ENCODE measurements at places on chromosomes 3 and 15.

- DNase-seq: no peak
Observed at GRCh38 chr15:57697588-57697987, 8.9 kb upstream of the POLR2M start.

GRCh38 chr15:84725001-84725491, 9.1 kb upstream of the SEC11A start:
- DNase-seq: no peak

- no peak for DNase-seq
Observed at GRCh38 chr3:11632564-11632963, 11.2 kb downstream of the VGLL4 start.

DNA sequence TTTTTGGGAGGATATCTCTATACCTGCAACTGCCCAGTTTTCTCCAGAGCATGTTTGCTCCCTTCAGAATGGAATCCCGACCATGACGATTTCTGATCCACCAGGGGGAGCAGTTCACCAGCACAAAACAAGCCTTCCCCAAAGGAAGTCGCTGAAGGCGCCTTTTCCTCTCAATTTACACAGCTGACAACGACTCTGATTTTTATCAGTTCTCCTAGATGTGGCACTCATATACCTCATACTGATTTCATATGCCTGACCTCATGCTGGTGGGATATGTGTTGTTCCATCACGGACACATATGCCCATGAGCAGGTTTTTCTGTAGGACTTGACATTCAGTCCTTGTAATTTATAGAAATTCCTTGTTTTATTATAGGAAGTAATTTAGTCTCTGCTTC, 1028.2 kb downstream of the MCTP2 start:
- peak; percentile 30 for DNase-seq

- DNase-seq: no peak
Observed at GRCh38 chr3:121595765-121596406, 2.7 kb downstream of the FBXO40 start.

- DNase-seq: no peak
Observed at GRCh38 chr3:120153294-120153693, 59.0 kb upstream of the GSK3B start.

GRCh38 chr3:195009616-195010015, 261.3 kb downstream of the XXYLT1 start:
- no peak for DNase-seq

- DNase-seq: no peak
Observed at GRCh38 chr3:194231929-194232832, 96.2 kb downstream of the HES1 start.

DNA sequence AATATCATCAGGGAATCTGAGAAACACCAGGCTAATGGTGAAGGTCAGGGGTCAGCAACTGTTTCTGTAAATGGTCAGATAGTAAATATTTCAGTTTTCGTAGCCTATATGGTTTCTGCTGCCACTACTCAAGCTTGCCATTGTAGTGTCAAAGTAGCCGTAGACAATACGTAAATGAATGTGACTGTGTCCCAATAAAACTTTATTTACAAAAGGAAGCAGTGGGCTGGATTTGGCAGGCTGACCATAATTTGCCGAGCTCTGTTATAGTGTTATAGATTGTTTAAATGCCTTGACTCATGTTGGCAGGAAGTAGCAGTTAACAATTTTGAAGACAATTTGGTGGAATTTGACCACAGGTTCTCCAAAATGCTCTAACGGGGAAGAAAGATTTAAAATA, 548.2 kb downstream of the FOXP1 start:
- no peak for DNase-seq

DNA sequence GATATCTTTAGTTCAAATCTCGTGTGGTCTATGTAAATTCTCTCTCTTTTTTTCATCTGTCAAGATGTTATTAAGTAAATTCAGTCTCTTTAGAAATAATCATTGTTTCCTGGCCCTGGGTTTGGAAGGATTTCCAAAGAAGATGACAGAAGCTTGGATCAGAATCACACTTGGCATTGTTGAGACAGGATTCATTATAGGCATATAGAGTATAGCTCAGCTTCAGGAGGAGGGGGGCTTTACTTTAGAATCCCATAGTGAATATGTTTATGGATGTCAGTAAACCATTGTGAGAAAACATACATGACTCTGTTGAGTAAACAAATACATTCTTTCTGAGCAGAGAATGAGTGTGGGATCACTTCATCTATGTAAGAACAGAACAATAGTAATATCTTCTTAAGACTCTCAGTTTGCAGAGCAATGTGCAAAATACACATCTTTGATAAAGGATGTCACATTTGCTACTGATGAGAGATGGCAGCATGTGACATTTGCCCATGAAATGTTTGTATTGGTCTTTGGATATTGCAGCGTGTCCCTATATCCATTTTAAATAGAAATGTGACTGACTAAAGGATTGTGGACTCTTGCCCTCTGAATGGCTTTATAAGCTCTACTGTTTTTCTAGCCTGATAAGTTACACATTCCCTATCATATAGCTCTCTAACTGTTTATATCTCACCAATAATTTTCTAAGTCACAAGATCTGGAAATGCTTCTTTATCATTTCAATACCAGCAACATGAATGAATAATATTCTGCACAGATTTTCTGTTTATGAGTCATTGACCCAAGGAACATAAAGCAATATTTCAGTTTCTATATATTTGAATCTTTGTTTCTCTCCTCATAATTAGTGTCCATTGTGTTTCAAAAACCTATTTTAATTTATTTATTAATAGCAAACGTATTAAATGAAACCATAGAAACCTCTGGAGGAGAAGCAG, 95.6 kb upstream of the THRB start:
- DNase-seq: no peak

DNA sequence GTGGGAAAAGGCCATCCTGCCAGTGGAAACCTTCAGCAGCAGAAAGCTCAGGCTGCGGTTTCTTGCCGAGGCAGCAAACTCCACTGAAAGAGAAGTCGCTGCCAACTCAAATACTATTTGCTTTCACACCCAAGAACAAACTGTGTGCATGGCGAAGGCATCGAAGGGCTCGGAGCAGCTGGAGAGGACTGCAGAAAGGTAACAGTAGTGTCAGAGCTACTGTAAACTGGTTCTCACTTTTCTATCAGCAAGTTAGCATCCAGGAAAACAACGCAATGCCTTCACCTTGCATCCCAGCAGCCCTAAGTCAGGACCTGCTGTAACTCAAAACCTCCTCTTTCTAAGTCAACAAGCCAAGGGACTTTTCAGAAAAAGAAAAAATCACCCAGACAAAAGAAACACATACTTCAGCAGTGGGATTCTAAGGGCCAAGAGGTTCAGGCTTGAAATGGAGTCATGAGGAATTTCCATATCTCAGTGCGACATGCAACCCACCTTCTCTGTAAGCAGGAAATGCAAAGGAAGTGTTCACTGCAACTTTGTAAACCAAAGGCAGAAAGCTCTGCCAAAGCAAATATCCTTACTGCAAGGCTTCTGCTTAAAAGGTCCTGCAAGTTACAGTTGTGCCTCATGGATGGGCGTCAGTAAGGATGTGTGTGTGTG, 193.5 kb downstream of the FOXP1 start:
- DNase-seq: peak; percentile 43

Measured in NCI-H1105 (cell line).